Stimulated activated CD8-positive, alpha-beta memory T cell treated with anti-CD3 and anti-CD28 coated beads, Interleukin-7, amount 100 ng/mL, for 48 hours (primary cell): ENCODE measurements at places on chromosomes 11 and 22.

- no peak for DNase-seq
These were observed 822.1 kb downstream of the BRD1 start for GRCh38 chr22:49005557-49005956.

GRCh38 chr11:35157814-35158700 lies 19.1 kb downstream of the CD44 start:
- DNase-seq: no peak

DNA sequence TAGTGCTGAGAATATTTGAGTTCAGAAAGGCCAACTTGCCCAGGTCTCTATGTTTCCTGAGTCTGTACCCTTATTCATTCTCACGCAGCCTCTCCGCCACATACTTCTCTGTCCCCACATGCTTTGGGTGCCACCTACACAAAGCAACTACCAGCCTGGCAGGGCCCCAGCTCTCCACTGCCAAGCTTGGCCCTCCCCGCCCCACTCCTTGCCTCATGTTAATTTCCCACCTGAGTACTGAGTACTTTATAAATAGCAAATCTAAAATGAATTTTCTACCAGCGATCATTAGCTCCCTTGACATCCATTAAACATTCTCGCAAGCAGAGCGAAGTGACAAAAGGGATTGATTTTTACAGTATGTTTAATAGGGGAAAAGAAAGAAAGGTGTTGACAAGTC lies 20.8 kb downstream of the NTM start:
- no peak for DNase-seq

- DNase-seq: no peak
These were observed 125.1 kb downstream of the SERGEF start for GRCh38 chr11:17887779-17888178.

DNA sequence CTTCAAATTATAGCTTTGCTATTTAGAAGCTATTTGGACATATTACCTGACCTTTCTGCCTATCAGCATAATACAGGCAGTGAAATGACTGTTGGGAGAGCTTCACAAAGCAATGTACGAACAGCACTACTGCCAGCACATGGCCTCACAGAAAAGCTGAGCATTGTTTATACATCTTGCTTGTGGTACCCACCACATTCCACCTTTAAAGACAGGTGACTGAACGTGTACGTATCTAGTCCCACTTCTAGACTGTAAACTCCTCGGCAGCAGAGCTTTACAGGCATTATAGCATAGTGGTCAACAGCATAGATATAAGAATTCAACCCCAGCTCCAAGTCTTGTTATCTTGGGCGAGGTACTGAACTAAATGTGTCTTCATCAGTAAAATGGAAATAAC lies 1.6 kb downstream of the JOSD1 start:
- DNase-seq: no peak

DNA sequence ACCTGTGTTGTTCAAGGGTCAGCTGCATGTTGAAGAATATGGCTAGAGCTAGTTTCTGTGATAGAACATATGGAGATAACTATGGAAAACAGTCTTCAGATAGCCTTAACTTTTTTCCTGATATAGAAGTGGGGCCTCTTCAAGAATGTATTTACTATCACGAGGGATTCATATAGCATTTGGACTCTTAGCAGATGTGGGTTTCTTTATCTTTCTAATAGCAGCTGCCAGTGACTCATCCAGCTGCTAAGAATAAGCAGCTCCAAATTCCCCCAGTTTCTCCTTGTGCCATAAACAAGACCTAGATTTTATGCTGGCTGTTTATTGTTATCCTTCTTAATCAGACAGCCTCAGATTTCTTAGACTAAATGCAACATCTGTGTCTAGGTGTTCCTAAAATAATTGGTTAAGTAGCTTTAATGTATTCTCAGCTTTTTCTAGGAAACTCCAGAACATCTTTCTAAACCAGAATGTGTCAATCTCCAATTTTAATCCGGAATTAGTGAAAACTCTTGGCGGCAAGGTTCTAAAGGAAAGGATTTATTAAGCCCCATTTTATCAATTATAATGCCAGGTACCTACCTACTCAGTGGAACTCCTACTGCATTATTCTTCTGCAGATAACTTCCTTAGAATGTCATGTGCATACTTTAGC lies 119.8 kb downstream of the CSTPP1 start:
- no peak for DNase-seq

GRCh38 chr11:75014129-75014528 lies 25.4 kb downstream of the NEU3 start:
- no peak for DNase-seq

- no peak for DNase-seq
These were observed 461 bp downstream of the TBC1D10A start for GRCh38 chr22:30326255-30326705.

DNA sequence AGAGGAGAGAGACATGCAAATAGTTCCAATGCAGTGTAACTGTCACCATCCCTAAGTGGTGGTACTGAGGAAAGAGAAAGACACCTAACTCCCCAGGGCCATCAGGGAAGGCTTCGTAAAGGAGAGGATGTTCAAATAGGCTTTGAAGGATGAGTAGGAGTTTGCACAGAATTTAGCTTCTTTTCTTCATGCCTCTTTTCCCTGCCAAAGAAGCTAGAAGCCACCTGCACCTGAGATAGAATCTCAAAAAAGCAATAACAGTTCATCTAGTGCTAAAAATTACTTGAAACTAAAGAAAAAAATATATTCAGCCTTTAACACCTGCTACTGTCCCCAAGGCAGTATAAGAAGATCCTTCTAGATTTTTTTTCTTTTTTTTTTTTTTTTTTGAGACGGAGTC lies 16.7 kb upstream of the XBP1 start:
- no peak for DNase-seq

- no peak for DNase-seq
These were observed 728 bp downstream of the DCUN1D5 start for GRCh38 chr11:103091064-103091800.

GRCh38 chr11:126669416-126669815 lies 313.9 kb downstream of the ST3GAL4 start:
- no peak for DNase-seq

- no peak for DNase-seq
These were observed 822 bp downstream of the MARK2 start for GRCh38 chr11:63839508-63840355.

DNA sequence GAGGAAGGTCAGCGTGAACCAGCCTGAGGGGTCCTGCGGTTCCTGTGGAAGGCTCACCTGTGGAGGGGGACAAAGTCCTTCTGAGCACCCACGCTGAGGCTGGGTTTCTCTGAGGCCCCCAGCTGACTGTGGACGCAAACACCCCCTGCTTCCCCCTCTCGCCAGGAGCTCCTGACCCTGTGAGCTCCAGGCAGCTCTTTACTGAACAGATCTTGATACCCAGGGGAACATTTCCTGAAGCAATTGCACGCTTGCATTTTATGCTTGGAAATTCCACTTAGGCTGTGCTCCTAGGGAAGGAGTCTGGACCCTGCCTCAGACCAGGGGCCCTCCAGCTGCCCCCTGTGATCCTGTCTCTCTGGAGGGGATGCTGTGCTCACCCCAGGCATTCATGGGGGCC lies 454.2 kb upstream of the B3GAT1 start:
- DNase-seq: no peak

DNA sequence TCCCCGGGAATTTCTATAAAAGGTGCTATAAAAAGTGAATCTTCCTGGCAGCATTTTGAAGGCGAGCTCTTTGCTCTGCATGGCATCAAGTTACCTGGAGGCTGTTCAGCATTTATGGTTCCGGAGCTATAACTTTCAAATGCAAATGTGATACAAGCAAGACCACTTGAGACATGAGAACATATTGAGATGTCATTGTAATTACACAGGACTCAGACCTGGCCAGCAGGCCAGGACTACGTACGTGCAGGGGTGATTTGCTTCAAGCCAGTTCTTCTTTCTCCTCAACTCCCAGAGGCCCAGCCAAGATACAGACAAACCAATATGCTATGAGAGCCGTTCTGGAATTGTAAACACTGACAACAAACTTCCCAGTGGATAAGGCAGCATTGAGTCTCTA lies 227.4 kb upstream of the FAT3 start:
- DNase-seq: no peak

DNA sequence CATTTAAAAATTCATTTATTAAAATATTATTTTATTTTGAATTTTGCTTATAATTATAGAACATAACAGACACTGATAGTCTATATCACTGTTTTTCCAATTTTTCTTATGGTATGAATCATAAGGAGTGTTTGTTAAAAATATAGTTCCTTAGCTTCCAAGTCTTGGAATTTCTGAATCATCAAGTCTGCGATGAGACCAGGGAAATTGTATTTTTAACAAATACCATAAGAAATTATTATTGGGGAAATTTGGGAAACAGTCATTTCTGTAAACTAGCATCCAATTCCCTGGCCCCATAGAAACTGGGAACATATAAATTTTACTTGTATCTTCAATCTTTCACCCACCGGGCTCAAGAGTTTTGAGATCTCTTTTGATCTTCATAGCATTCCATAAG lies 38.0 kb upstream of the PICALM start:
- DNase-seq: no peak

- no peak for DNase-seq
These were observed 79.6 kb downstream of the CELSR1 start for GRCh38 chr22:46457502-46458488.

DNA sequence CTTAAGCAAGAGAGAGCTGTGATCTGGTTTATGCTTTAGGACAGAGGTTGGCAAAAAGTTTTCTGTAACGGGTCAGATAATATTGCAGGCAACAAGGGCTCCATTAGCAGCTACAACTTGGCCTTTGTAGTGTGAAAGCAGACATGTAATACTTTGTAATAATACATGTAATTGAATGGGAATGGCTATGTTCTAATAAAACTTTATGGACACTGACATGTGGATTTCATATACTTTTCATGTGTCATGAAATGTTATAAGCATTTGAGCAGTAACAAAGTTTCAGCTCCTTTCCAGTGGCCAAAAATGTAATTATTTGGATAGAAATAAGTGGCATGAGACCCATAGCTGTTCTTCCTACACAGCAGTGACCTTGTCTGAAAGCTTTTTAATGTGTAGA lies 3.1 kb downstream of the DYNC2H1 start:
- DNase-seq: no peak

DNA sequence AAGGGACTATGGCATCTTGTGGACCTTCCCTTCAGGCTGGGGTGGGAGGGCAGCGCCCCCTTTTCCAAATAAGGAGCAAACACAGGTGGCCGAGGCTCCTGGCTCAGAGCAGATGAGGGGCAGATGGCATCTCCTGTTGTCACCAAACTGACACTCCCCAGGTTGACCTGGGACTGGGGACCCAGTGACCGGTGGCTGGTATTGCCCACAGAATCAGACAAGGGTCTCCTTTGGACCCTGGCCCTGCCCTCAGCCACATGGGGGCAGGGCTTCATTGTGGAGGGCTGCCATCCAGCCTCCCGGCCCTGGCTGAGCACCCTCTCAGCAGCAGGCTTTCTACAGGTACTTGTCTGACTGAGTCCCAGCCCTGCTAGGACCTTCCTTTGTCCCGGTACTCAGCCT lies 842 bp upstream of the SIGIRR start:
- DNase-seq: no peak

DNA sequence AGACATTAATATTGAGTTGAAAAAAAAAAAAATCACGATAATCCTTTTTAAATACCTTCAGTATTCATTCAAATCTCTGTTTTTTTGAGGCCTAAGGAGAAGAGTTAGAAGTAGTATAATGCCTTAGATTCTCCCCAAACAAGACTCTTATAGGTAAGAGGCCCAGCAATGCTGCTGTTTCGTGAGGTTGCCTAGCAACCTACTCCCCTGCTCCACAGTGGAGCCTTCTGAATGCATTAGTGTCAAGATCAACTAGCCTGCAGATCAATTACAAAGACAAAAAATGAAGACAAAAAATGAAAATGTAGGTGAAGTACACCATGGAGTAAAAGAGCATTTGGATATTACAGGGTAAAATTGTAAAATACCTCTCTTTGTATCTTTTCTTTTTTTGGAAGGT lies 229.8 kb upstream of the LUZP2 start:
- DNase-seq: no peak

DNA sequence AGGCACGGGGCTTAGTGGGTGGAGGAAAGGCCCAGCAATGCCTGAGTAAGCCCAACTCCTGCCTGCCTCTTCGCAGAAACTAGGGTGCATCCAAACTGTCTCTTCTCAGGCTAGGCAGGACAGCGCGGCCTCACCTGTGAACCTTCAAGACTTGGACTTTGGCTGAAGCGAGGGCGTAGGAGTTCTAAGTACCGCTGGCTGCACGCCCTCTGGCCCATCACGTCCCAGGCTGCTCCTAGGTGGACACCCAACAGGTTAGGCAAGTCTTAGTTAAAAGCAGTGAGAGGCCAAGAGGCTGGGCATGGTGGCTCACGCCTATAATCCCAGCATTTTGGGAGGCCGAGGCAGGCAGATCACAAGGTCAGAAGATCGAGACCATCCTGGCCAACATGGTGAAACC lies 1.8 kb upstream of the DDB2 start:
- DNase-seq: no peak

GRCh38 chr11:80338231-80338630 lies 897.4 kb upstream of the TENM4 start:
- no peak for DNase-seq

DNA sequence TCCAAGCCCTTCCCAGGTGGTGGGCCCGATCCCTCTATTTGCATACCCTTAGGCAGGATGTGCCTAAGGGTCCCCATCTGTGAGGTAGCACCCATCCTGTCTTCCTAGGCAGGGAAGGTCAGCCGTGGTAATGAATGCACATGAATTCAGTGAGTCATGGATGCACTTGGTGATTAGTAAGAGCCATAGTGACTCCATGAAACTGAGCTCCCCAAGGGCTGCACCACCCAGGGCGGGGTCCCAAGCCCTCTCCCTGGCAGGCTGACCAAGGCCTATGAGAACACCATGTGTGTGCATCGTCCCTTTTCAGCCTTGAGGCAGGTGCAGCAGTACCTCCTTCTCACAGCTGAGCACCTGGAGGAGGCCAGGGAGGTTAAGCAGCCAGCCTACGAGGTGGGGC lies 15.6 kb upstream of the SUSD2 start:
- DNase-seq: no peak

DNA sequence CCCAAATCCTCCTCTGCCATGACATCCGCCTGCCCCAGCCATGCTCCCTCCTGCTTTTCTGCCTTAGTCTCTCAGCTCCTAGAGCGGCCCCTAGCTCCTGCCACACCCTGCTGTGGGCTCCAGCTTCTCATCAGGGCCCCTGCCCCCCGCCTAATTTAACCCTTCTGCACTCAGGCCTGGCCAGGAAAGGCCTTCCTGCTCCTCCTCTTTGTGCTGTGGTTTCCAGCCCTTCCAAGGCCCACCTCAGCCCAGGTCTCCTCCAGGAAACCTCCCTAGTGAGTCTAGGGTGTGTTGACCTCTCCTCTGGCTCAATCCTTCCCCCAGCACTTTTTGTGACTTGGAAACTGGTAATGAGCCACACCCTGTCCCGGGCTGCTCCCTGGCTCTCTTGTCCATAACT lies 11.3 kb downstream of the PTPN5 start:
- DNase-seq: no peak
